Foreskin keratinocyte (primary cell): ENCODE measurements at places on chromosomes 2 and 18. TPM values are rescaled to one million over a fixed set of nuclear protein-coding genes. Genes with fewer than 3 reads are reported as not detected.
A peak's percentile ranks its signal among the peaks of the same experiment; 100 is the strongest.

GRCh38 chr2:188410504-188411235 lies 119.0 kb downstream of the GULP1 start:
- peak; percentile 79 for DNase-seq

- no peak for DNase-seq
These were observed 680.3 kb downstream of the DPP10 start for GRCh38 chr2:115122701-115123100.

The OSBPL1A gene
- total RNA-seq, result 24.7 and 25.5 TPM in 2 replicates

- no peak for DNase-seq
These were observed 5.1 kb upstream of the PTPRM start for GRCh38 chr18:7561909-7562460.

- no peak for DNase-seq
These were observed 463.6 kb upstream of the REG3G start for GRCh38 chr2:78561876-78562275.

The SERPINB4 gene
- 0.07 TPM in 1 of 2 replicates, not detected in the other for total RNA-seq

- no peak for DNase-seq
These were observed 49.2 kb downstream of the XDH start for GRCh38 chr2:31365348-31365747.

The HOXD12 gene
- total RNA-seq, result not detected in 2 replicates

GRCh38 chr2:9740382-9741073 lies 102.7 kb upstream of the TAF1B start:
- DNase-seq, result no peak

DNA sequence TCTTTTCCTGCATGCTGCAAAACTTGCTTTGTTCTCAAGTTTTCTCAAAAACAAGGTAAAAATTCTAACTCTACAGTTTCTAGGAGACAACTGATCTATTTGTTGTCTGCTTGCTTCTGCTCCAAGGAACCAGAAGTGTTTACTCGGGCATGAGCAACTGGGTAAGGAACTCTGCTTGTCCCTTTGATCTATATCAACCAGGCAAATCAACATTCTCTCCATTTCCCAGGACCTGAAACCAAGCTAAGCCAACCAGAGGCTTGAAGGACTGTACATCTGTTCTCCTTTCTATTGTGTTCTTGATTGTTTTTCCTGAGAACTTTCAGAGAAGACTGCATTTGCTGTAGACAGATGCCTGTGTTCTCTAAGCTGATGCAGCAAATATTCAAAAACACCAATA lies 335.0 kb upstream of the KCNH7 start:
- no peak for DNase-seq
